ENCODE measurements at places on chromosomes 4 and X.

- no peak for DNase-seq
These were observed 84.1 kb downstream of the BMPR1B start for GRCh38 chr4:94841864-94842221.

DNA sequence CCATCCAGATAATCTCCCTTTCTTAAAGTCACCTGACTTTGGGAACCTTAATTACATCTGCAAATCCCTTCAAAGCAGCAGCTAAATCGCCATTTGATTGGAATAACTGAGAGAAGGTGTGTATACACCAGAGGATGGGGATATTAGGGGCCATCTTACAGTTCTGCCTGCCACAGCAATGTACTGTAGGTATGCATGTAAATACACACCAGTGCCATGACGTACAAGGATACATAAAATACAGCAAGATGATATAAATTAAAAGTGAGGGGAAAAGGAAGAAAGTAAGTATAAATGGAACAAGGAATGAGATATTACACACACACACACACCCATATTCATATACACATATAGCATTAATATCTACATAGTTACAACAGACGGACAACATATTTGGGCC, 81.2 kb downstream of the CBR4 start:
- no peak for DNase-seq

- DNase-seq = no peak
These were observed 183.7 kb downstream of the SPATA18 start for GRCh38 chr4:52234561-52235440.

- no peak for DNase-seq
These were observed 328.5 kb downstream of the PPP3CA start for GRCh38 chr4:101018836-101019235.

GRCh38 chr4:150079081-150079581, 886 bp downstream of the DCLK2 start:
- DNase-seq = no peak

DNA sequence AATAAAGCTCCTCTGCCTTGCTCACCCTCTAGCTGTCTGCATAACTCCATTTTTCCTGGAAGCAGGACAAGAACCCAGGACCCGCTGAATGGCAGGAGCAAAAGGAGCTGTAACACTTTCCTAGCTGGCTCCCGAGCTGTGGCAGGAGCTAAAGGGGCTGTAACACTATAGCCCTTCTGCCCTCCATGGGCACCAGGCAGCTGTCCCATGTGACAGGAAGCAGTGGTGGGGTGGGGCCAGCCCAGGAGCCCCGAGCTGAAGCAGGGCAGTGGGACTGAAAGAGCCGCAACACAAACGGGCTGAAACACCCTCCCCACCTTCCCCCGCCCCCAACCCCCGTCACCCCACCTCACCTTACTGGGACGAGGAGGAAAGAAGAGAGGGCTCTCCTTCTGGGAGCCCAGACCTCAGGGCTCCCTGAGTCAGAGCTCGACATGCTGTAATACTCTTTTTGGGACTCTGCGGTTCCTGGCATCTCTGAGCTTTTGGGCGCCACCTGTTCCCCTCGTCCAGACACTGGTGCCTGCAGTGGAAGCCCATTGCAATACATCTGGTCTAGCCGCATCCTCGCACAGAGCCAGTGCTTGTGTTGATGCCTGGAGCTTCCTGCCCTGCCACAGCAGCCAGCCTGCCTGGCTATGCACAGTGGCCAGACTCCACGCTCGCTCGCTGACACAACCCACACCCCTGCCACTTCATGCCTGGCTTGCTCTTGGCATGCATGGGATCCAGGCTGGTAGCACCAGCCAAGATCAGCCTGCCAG, 39.4 kb downstream of the PPM1K start:
- no peak for DNase-seq

DNA sequence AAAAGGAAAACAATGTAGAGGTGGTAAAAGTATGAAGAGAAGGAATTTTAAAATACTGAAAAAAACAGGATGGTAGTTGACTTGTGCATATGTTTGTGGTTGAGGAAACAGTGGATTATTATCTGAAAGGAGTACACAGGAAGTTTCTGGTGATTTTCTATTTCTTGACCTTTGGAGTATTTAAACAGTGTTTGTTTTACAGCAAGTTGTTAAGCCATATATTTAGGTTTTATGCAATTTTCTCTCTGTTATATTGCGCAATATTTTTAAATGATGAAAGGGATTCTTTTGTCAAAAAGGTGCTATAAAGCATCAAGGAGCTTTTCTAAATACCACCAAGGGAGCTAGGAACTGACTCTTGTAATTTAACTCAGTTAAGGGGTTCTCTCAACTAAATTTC, 343.1 kb upstream of the MAOA start:
- no peak for DNase-seq

- DNase-seq = peak; percentile 71
These were observed 110.1 kb upstream of the VEGFC start for GRCh38 chr4:176902710-176903323.

DNA sequence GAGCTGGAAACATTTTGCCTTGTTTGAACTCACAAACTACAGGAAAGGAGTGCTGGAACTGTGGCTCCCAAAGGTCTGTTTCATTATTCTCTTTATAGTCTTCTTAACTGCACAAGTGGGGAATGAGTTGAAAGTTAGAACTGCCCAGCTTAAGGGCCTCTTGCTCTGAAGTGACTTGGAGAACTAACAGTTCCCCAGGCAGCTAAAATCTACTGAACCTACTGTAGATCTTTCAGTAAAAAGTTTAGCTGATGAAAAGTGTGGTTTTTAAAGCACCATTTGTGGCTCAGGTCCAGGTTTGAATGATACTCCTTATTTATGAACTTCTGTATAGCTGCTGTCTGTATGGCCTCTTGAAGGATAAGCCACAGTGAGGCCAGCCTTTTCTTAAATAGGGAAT, 353.8 kb downstream of the MAPK10 start:
- DNase-seq = no peak

- no peak for DNase-seq
These were observed 32.9 kb upstream of the PRPS2 start for GRCh38 chrX:12758291-12758690.

DNA sequence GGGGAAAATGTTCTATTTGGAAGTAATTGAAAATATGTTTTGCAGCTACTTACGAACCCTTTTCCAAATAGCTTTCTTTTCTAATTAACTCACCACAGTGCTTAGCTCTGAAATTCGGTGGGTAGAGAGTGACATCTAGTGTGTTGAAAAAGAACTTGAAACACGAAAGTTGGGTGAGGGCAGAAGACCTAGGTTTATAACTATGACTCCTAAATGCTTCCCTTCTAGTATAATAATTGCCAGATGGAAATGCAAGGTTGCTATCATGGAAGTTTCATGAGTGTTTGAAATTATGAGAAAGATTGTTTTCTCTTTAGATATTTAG, 77.3 kb upstream of the NOCT start:
- DNase-seq = no peak

GRCh38 chr4:67456577-67457196, 88.6 kb downstream of the CENPC start:
- no peak for DNase-seq

DNA sequence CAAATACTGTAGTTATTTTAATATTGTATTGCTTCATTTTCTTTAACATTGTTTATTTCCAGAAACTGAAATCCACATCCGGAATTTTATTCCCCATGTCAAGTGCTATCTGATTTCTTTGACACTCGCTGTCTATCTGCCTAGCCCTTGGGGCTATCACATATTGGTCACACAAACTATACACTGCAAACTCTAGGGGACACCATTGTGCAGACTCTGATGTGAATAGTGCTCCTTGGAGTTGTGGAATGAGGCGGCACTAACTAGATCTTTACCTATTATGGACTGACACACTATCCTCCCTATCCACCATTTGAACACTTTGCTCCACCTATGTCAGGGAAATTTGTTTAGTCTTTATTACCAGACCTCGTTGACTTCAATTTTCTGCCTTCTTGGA, 534.5 kb downstream of the GLUD2 start:
- DNase-seq = no peak

GRCh38 chrX:51569561-51569960, 49.2 kb downstream of the CENPVL3 start:
- no peak for DNase-seq

- no peak for DNase-seq
These were observed 105.5 kb downstream of the HDAC8 start for GRCh38 chrX:72467135-72467534.

DNA sequence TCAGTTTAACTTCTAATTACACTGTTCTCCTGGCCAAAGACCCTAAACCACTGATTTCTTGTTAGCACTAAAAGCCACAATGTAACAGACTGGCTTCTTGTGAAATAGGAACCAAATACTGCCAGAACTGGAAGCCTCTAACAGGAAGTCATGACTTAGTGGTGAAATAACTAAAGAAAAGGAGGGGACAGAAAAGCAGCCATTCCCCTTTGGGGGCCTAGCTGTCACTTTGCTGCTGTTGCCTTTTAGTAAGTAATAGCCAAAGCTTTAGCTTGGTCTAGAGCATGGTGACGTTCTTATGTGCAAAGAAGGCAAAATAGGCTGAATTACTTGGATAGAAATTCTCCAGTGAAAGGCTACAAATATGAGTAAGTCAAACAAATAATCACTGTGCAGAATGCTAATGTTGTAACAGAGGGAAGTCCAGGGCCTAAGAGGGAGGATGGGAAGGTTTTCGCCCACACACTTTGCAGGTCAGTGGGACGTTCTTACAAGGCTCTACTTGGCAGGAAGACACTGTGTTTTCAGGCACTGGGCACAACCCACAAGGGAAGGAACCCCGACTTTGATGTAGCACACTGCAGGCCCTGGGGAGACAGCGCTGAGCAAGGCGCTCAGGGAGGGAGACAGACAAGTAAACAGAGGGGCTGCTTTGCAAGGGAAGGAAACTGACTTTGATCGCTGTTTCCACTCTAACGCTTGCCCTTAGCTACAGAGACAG, 16.7 kb downstream of the GAB3 start:
- DNase-seq = peak; percentile 19

- DNase-seq = no peak
These were observed 28.9 kb downstream of the NSD2 start for GRCh38 chr4:1900087-1900433.

DNA sequence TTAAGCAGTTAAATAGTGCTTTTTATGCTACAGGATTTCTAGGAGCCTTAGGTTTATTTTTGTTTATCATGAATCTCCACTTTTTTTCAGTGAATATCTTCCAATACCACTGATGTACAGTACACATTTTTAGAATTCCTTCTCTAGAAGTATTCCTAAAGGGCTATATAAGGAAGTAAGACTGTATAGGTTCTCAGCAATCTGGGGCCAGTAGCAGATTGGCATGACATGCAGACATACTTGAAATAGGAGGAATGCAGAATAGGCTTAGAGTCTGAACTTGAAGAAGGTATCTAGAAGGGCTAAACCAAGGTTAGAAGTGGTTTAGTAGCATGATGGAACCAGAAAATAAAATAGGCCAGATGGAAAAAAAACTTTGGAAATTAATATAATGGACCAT, 29.8 kb downstream of the HEPH start:
- DNase-seq = no peak

- DNase-seq = no peak
These were observed 95.3 kb downstream of the ZAR1 start for GRCh38 chr4:48585401-48585800.

DNA sequence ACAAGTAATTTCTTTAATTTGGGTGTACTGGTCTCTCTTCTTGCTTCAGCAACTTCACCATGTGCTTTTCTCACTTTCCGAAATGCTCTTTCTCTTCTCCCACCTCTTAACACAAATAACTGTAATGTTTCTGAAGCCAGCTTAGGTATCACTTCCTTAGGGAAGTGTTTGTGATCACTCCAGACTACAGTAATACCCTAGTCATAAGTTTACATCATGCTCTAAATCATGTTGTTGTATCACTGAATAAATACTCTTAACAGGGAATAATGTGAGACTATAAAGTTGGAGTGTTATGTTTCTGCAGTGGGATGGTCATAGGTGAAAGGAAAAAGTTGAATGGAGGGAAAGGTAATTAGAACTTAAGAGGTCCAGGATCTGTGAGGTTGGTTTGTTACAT, 712.3 kb downstream of the C4orf33 start:
- DNase-seq = no peak

DNA sequence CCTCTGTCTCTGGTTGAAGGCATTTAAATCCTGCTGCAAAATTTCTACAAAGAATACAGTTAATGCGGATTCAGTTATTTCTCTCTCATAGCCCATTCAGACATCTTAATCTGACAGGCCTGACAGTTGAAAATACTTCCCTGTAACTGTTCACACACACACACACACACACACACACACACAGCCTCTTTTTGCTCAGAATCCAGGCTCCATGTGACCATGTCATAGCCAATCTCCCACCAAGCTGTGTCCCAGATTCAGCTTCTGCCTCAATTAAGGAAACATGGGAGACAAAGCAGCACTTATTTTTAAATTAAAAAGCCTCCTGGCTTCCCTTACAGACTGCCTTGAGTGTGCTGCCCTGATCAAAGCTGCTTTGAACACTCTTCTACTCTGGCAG, 49.3 kb upstream of the EFHC2 start:
- no peak for DNase-seq

- no peak for DNase-seq
These were observed 1.6 kb downstream of the HTRA3 start for GRCh38 chr4:8270912-8271815.

DNA sequence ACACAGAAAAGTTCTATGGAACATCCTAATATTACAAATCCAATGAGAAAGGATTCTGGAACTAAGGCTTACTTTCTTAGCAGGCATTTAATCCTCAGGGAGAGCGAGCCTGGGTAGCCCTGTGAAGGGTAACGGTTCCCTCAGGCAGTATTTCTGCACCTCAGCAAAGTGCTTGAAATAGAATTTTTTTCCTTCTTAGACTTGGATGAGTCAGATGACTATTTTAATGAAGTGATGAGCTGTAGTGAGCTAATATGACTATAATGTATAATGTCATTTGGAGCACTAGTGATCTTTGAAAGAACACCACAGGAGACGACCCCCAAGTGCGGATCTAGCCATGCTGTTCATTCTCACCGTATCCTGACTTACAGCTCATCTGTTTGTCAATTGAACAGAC, 493.0 kb upstream of the FAM241A start:
- DNase-seq = no peak

- DNase-seq = no peak
These were observed 816.1 kb upstream of the IGFBP7 start for GRCh38 chr4:57926311-57926710.

GRCh38 chr4:1244081-1244977, 4.6 kb downstream of the CTBP1 start:
- DNase-seq = no peak

GRCh38 chrX:96994093-96994492, 110.4 kb downstream of the RPA4 start:
- DNase-seq = no peak
